ENCODE measurements at places on chromosomes 7 and 10.

DNA sequence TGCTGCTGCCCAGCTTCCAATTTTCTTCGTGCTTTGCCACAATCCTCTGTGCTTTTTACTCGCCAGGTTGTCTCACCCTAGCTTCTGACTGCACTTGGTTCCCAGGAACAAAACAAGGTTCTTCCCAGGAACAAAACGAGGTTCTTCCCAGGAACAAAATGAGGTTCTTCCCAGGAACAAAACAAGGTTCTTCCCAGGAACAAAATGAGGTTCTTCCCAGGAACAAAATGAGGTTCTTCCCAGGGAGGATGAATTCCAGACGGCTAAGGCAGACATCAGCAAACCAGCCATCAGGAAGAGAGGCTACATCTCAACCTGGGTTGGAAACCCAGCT, 41.9 kb downstream of the TNS3 start:
- DNase-seq = no peak

DNA sequence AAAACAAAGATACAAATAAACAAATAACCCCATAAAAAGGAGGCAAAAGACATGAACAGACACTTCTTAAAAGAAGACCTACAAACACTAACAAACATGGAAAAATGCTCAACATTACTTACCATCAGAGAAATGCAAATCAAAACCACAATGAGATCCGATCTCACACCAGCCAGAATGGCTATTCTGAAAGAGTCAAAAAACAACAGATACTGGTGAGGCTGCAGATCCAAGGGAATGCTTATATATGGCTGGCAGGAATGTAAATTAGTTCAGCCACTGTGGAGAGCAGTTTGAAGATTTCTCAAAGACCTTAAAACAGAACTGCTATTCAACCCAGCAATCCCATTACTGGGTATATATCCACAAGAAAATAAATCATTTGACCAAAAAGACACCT, 80.4 kb upstream of the NRP1 start:
- DNase-seq = no peak

GRCh38 chr7:110307776-110308175, 783.2 kb upstream of the LRRN3 start:
- DNase-seq = no peak

- no peak for DNase-seq
Measured at GRCh38 chr7:51062222-51062987, 254.2 kb downstream of the COBL start.

DNA sequence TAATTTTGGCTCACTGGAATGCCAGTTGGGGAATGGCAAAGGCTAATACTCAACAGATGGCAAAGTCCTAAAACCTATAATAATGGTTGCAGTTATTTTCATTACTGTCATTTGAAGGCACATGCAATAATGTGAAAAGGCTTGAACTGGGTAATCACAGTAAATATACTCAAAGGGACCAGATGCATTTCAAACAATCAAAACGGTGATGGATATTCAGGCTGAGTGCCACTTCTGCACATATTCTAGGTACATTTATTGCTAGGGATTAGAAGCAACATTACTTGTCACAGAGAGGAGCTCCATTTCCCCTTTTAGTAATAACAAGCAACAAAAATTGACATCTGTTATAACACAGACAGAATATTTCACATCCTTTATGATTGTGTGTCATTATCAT, 171.8 kb downstream of the NXPH1 start:
- no peak for DNase-seq

GRCh38 chr7:132376361-132377013, 199.8 kb downstream of the PLXNA4 start:
- DNase-seq = no peak

GRCh38 chr10:129690248-129691070, 223.4 kb downstream of the MGMT start:
- DNase-seq = no peak
